Mesothelial cell of epicardium (in vitro differentiated cells): ENCODE measurements at places on chromosomes 7 and 10. TPM values are rescaled to one million over a fixed set of nuclear protein-coding genes. Genes with fewer than 3 reads are reported as not detected.

Gene ENKUR
- total RNA-seq: 0.25 to 0.36 TPM (median 0.27 TPM) in 3 replicates

Gene SORBS1
- total RNA-seq: 21.5 to 25.1 TPM (median 24.9 TPM) in 3 replicates

GRCh38 chr7:26060733-26061677 lies 91.0 kb upstream of the NFE2L3 start:
- H3K36me3 ChIP-seq: no peaks in the 10 kb centered on the region
- no peak for DNase-seq
- no peaks in the 10 kb centered on the region for H3K27me3 ChIP-seq
- no peak overlapping the region for H3K4me3 ChIP-seq
- H3K4me1 ChIP-seq: peaks cover 2% of the 10 kb centered on the region
- H3K27ac ChIP-seq: no peak overlapping the region

DNA sequence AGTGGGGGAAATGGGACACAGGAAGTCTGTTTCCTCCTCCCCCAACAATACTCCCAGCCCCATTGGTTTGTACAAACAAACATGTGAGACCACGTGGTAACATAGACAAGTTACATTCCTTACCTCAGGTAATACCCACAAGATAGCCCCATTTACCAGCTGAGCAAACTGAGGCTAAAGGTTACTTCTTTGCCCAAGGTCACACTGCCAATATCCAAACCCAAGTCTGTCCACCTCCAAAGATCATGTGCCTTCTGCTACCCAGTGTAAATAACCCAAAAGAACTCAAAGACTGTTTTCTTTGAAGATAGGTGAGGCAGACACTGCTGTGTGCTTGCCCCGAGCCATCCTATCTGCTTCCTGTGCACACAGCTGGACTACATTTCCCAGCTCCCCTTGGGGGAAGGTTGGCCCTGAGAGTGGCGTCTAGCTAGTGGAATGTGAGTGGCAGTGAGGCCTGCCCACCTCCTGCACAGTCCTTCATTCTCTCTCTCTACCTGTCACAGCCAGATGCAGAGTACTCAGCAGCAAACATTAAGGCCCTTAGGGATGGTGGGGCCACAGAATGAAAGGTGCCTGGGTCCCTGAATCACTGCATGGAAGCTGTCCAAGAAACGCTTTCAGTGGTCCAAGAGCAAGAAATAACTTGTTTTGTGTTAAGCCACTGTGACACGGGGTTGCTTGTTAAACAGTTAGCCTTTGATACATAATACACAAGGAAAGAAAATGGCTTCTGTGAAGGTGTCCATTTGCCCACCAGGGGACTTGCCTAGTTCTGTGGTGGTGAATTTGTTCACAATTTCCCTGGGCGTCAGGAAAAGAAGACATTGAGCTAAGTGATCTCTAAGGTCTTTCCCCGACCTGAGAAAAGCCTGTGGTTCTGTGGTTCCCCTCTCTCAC lies 257.7 kb upstream of the NFE2L3 start:
- DNase-seq: no peak
- H3K27ac ChIP-seq: peak overlapping the region; percentile 34
- H3K4me1 ChIP-seq: peaks cover 19% of the 10 kb centered on the region
- H3K27me3 ChIP-seq: peaks cover 14% of the 10 kb centered on the region
- no peaks in the 10 kb centered on the region for H3K36me3 ChIP-seq

Gene CABCOCO1
- 2.5 to 4.8 TPM (median 2.5 TPM) in 3 replicates for total RNA-seq
